ENCODE measurements at places on chromosomes 3 and 15.

DNA sequence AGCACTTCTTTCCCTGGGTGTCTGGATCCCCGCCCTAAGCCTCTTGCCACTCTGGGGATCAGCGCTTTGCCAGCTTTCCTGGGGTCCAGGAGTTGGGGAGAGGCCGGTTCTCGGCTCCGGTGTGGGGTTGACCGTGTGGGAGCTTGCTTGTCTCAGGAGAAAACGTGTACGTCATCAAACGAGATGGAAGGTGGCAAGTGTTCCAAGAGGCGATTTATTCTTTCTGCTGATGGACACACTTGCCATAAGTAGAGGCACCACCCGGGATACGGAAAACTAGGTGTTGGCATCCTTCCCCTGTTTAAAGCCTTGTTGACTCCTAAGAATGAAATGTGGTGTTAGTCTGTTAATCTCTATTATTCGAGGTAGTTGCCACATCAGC is 295 bp downstream of the ZWILCH start:
- DNase-seq, result no peak

DNA sequence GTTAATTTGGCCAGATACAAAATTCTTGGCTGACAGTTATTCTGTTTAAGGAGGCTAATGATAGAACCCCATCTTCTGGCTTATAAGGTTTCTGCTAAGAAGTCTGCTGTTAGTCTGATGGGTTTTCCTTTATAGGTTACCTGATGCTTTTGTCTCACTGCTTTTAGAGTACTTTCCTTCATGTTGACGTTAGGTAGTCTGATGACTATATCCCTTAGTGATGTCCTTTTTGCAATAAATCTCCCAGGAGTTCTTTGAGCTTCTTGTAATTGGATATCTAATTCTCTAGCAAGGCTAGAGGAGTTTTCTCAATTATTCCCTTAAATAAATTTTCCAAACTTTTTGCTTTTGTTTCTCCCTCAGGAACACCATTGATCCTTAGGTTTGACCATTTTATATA is 114.1 kb upstream of the CDIN1 start:
- DNase-seq, result no peak

DNA sequence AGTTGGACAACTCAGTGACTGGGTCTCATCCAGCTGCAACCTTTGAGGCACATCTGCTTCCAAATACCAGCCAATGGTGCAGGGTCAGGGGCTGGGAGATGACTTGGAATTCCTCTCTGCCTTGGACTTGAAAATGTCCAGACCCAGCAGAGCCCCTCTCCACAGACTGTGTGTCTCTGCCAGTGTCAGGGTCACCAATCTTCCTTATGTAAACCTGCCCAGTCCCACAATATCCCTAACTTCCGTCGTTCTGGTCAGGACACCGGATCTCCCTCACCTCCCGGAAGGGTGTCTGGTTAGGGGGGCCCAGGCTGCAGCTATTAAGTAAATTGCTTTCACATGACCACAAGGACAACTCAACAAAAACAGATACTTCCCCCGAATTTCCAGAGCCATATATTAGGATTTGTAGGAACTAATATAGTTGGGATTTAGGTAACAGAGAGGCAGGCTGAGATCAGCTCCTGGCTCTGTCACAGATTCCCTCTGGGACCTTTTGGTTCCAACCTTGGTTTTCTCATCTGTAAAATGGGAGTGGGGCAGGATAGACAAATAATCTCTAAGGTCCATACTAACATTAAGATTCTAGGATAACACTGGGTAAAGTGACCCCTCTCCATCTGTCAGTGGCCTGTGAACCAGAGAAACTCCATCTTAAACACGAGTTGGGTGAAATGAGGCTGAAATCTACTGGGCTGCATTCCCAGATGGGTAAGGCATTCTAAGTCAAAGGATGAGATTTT is 30.8 kb downstream of the IGDCC3 start:
- DNase-seq, result no peak

DNA sequence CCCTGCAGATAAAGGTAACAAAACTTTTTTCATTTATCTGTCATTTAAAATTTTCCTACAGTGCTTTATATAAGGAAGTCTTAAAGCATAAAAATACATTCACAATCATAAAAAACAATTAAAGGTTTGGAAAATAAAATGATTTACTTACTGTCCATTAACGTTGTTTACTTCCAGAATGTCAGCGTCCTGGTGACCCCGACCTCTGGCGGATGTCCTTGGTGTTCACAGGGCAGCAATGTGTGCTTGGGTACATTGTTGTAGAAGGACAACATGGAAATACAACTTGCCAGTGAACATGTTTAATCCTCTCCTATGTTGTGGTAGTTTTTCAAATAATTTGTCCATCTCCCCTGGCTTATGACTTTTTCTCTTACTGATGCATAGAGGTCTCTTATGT is 168.8 kb upstream of the NDN start:
- no peak for DNase-seq

- no peak for DNase-seq
These were observed 122.6 kb downstream of the CNTN3 start for GRCh38 chr3:74491874-74492273.

DNA sequence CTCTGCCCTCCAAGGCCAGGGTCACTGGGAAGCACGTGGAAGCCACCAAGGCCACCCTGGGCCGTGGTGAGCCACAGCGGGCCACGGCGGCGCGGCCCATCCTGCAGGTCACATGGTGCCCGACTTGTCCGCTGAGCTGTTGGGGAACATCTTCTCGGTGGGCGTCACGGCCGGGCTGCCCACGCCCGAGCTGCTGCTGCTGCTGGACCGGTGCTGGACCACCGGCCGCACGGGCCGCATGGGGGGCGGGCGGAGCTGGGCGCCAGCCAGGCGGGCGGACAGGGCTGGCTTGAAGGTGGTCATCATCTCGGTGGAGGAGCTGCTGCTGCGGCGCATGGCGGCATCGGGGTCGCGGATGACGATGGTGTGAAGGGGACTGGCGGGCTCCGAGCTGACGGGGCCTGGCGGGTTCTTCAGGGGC is 22.1 kb upstream of the RAD18 start:
- no peak for DNase-seq

Data from erythroblast (primary cell).